ENCODE measurements at places on chromosomes 12 and 14.

- DNase-seq = no peak
Observed at GRCh38 chr12:97601934-97602720, 139.5 kb downstream of the RMST start.

DNA sequence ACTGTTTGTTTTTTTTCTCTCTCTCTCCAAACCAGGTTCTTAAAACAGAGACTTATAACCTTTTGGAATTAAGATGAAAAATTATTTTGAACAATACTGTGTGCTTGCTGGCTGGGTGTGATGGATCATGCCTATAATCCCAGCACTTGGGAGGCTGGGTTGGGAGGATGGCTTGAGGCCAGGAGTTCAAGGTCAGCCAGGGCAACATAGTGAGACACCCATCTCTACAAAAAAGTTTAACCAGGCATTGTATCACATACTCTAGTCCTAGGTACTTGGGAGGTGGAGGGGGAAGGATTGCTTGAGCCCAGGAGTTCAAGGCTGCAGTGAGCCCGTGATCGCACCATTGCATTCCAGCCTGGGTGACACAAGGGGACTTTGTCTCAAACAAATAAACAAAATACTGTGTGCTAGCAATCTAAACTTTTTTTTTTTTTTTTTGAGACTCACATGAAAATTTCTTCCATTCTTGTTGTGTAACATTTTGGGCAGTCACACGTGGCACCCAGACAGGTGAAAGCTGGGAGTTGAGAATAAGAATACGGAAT, 379.6 kb downstream of the ETNK1 start:
- no peak for DNase-seq

DNA sequence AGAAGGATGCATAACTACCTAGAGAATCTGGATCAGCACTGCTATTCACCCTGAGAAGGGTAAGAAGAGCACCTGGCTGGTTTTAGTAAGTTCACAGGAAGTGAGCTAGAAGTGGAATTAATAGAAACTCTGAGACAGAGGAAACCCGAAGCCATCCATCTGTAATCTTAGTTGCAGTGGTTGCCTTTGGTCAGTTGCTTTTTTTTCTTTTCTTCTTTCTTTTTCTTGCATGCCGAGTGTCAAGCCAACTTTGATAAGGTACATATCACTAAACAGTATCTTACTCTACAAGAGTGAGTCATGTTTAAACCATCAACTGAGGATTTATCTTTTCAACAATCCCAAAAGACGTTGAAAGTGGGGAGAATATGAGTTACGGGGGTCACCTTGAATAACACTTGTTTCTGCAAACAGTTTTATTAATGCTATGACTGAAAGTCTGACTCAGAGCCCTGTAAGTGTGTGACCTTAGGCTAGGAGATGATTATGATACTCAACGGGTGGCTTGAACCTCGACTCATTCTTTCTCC, 26.7 kb downstream of the C12orf75 start:
- DNase-seq = no peak

GRCh38 chr12:3454780-3455179, 36.2 kb upstream of the PRMT8 start:
- DNase-seq = no peak

GRCh38 chr14:33569821-33570687, 380.8 kb downstream of the EGLN3 start:
- DNase-seq = no peak

DNA sequence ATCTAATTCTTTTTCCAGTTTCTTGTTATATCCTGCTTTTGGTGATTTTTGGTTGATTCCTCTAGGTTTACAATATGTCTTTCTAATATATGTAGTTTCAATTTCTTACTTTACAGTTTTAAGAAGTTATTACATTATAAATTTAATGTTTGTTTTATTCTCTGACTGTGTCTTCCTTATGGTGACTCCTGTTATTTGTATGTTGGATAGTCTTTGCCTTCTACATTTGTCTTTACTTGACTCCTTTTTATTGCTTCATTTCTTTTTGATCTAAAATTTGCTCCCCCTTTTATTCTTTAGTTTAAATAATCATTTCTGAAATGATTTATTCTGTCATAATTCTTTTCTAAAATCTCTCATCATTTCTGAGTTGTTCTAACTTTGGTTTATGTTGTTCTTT, 125.8 kb downstream of the CCDC91 start:
- DNase-seq = no peak

GRCh38 chr14:58239244-58240195, 5.1 kb upstream of the PSMA3 start:
- peak; percentile 81 for DNase-seq

DNA sequence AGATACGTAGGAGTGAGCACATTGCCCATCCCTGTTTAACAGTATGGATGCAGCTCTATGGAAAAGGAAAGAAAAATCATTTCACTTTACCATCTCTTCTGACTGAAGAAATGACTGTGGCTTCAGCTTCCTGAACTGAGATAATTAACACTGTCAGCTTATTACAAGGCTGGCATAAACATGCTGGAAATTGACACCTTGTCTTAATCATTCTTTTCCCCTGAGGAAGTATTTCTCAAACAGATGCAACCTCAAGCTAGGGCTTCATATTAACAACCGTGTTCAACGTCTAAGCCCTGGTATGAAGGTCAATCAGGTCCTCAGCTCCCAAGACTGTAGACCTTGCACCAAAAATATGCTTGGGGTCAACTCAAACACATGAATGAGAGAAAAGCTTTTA, 25.0 kb downstream of the RERG start:
- peak; percentile 43 for DNase-seq

- no peak for DNase-seq
Observed at GRCh38 chr12:6823182-6824084, 1.8 kb downstream of the GPR162 start.

All from NCI-H2171 treated with DMSO at 0.1 percent for 48 hours (cell line).